ENCODE measurements at places on chromosomes 7 and 10.

GRCh38 chr7:71553306-71553705 is 421.4 kb downstream of the GALNT17 start:
- no peak for DNase-seq

- no peak for DNase-seq
These were observed 1.3 kb downstream of the INPP5A start for GRCh38 chr10:132538790-132539421.

- no peak for DNase-seq
These were observed 277.5 kb downstream of the CSTF2T start for GRCh38 chr10:51421853-51422252.

GRCh38 chr7:69301253-69301652 is 297.0 kb upstream of the AUTS2 start:
- DNase-seq = no peak

- DNase-seq = no peak
These were observed 161.3 kb downstream of the SLIT1 start for GRCh38 chr10:97024168-97025073.

Data from activated CD8-positive, alpha-beta memory T cell treated with anti-CD3 and anti-CD28 coated beads for 1 hour (primary cell).